NCI-H774 (cell line): ENCODE measurements at places on chromosomes 7 and 10.

DNA sequence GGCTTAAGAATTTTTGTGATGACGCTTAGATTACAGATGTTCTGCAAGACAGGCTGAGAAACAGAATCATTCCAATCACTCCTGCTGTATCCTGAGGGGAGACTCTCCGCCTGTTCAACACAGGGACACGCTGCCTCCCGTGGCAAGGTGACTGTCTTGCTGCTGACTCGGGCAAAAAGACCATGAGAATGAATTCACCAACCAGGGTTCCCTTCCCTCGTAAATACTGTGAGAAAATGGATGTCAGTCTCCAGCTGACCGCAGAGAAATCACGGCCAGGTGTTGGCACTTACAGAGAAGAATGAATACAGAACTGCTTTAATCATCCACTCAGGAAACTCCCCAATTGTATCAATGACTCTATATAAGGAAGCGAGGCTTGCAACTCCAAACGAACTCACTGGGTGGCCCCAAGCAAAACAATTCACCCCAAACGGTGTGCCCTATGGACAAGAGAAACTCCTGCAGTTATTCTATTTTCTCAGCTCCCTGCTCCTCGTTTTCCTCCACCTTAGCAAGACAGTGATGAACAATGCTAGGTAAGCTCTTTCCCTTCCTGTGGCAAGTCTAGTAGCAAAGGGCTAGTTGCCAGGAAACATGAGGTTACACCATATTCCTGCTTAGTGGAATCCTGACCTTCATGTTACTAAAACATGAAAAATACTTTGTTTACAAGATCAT is 22.8 kb downstream of the GNA12 start:
- DNase-seq, result peak; percentile 38

DNA sequence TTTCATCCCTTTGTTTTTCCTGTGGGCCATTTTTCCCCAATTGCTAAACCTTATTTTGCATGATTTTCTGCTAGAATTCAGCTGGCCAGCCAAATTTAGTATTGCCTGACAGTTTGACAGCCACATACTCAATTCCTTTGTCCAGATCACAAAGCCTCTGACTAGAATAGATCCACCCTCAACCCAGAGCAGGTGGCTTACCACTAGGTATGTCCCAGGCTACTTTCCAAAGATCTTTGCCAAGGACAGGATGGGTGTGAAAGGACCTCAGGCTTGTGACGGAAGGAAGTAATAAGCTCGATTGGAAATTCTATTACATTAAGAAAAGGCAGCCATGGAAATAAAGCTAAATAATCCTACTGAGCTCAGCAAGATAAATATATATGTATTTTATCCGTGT is 50.6 kb upstream of the AGK start:
- DNase-seq, result no peak

- no peak for DNase-seq
Observed at GRCh38 chr7:4607311-4607729, 74.8 kb upstream of the FOXK1 start.

DNA sequence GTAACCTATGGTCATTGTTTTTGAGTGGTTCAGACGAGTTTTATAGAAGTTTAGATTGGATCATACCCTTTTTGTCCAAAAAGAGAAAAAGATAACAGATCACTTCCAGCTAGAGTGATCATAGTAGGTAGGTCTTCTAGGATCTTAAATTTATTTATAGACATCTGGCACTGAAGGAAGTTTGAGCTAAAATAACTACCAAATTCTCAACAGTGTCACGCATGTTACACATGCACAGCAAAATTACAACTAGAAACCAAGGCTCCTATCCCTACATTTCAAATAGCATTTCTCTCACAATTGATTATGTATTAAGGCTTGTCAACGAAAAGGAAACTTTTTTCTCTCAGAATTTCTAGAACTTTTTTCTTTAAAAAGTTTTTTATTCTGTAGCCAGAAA is 2.3 kb downstream of the CALU start:
- DNase-seq, result no peak

GRCh38 chr7:54091322-54091721 is 450.9 kb upstream of the VSTM2A start:
- no peak for DNase-seq

DNA sequence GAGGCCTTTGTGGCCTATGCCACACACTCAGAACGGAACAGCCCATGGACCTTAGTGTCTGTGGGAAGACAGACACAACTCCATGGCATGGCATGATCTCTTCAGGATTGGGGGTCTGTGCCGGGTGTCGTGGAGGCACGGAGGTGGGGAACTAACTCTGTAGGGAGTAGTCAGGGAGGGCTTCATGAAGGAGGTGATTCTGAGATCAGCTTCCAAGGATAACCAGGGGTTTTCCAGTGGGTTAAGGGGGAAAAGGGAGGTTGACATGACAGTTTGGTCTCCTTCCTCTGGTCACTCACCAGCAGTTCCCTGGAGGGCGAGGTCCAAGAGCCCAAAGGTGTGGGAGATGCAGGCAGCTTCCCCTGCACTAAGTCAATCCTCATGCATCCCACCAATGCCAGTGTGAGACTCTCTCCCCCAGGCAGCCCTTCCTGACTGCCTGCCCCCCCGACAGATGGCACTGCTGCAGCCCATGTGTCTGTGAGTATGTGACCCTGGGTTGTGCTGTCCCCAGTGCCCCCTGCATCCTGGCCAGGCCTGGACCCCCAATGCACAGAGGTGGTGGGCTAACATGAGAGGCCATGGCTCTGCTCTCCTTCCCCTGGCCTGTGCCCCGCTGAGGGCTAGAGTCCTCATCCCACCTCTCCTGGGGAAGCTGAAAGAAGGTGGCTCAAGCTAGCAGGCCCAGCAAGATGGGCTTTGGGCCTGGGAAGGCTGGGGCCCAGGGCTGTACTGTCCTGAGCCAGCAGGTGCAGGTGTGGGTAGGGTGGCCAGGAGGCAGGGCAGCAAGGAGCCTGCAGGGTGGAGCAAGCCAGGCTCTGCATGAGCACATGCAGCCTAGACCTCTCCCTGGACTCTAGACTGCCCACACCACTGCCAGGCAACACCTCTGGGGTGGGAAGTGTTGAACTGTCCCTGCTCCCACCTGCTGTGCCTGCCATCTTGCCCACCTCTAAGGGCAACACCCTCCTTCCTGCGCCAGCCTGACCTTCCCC is 39.7 kb downstream of the RASGEF1A start:
- no peak for DNase-seq

DNA sequence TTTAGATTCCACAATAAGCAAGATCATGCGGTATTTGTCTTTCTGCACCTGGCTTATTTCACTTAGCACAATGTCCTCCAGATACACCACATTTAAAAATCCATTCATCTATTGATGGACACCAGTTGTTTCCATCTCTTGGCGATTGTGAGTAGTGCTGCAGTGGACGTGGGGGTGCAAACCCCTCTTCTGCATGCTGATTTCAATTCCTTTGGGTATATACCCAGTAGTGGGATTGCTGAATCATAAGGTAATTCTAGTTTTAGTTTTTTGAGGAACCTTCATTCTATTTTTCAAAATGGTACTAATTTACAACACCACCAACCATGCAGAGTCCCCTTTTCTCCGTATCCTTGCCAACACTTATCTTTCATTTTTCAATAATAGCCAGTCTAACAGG is 2.0 kb upstream of the ASB10 start:
- DNase-seq, result no peak

DNA sequence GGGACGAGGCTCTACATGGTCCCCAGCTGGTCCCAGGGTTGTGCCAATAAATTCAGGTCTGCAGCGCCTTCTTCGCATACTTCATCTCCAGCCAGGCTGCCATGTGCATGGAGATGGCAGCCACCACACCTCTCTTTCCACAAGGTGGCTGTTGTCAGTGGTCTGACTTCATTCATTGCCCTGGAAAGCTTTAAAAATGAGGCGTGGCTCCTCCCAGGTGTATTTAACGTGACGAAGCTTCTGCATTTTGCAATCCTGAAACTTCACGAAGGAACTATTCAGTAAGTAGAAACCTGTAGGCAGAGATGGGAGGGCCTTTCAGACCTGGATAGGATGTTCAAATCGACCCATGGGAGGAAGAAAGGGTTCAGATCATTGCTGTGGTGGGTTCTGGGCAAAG is 53.7 kb downstream of the PFKFB3 start:
- no peak for DNase-seq

GRCh38 chr7:48154792-48155413 is 16.4 kb upstream of the ABCA13 start:
- DNase-seq, result no peak

DNA sequence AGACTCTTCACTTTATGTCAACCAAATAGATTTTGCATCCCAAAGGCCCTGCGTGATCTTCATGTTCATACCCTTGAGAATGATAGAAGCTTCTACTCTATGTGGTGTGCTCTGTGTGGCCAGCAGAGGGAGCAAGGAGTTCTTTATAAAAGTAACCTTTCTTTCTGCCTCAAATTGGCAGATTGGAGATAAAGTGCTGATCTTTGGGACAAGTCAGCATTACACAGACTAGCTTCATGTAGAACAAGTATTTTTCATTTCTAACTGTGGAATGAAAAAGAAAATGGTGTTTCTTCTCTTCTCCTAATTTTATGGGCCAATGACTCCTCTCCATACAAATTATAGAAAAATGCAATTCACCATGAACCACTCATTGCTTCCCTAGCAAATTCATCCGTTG is 1214.1 kb downstream of the SORCS1 start:
- no peak for DNase-seq

DNA sequence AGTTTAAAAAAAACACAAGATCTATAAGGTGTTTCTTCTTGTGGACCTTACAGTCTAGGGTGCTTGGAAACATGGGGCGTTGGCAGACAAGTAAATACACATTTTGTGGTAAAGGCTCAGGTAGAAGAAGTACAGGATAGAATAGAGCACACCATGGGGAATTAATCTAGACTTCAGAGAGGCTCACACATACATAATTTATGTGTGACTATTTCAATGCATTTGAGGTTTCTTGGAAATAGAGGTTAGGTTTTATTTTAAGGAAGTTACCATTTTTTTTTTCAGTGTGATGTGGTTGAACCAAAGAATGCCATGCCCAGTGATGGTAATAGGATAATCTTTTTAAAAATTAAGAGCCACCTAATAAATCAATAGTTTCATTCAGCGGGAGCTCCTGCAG is 12.8 kb downstream of the CFTR start:
- DNase-seq, result no peak

- DNase-seq, result no peak
Observed at GRCh38 chr10:92969151-92969550, 91.4 kb upstream of the CYP26C1 start.

DNA sequence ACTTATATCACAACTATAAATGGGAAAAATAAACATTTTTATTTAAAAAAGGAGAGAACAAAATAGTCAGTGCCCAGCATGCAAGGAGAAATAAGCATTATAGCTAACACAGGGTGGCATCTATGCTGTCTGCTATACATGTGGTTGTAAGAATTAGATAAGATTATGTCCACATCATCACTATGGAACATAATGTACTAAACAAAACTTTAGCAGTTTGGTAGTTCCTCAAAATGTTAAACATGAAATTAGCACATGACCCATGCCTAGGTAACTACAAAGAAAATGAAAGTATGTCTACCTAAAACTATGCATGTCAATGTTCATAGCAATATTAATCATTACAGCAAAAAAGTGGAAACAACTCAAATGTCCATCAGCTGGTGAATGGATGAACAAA is 28.7 kb upstream of the RUFY2 start:
- no peak for DNase-seq

DNA sequence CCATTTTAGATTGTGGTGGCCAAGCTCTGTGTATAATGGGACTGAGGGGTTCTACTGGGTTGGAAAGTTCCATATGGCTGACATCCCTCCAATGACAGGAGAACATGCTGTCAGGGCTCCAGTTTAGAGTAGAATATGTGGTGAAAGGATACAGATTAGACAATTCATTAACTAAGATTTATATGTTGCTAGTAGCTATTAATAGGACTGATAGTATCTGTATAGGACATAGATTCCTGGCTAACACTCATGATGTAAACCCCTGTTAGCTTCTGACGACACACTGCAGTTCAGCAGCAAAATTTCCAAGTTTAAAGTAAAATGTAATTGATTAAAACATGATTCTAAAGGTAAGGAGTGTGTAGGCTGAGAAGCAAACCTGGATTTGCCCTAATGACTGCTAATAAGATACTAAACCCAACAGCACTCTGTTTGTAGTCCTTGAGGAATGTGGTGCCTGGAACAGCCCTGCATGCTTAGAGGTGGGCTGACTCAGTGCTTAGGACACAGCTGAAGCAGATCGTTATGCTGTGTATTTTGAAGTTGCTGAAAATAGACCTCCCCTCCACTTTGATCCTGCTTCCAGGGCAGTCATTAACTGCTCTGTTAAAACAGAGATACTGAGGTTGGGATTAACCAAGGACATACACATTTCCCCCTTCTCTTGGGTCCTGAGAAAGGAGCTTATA is 1129.6 kb downstream of the SORCS3 start:
- no peak for DNase-seq

DNA sequence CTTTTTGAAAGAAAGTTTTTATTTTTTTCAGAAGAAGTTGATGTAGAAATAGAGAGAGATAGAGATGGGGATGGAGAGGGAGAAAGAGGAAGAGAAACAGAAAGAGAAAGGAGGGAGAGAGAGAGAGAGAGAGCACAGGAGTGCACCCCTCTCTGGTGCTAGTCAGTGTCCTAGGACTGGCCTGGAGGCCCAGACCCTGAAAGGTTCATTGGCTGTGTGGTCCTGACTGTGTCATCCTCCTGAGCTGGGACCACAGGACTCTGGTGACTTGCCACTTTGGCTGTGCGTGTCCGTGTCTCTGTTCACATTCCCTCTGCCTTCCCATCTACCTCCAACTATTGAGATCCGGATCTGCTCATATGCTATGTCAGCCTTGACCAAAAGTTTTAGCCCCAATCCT is 62.1 kb upstream of the SHH start:
- no peak for DNase-seq

GRCh38 chr10:12130237-12130872 is 878 bp downstream of the SEC61A2 start:
- DNase-seq, result no peak

DNA sequence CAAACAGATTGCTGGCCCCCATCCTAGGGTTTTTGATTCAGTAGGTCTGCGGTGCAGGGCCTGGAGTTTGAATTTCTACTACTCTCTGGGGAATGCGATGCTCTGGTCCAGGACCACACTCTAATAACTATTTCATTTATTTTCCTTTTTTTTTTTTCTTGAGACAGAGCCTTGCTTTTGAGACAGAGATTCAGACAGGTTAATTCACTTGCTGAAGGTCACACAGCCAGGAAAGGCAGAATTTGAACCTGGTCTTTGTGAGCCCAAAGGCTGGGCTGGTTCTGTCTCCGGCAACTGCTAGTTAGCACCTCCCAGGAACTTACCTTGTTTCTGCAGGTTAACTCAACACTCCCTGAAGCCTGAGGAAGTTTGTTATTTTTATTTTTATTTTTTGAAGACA is 11.5 kb downstream of the SPACDR start:
- no peak for DNase-seq

- no peak for DNase-seq
Observed at GRCh38 chr7:159328096-159328495, 183.4 kb upstream of the VIPR2 start.

DNA sequence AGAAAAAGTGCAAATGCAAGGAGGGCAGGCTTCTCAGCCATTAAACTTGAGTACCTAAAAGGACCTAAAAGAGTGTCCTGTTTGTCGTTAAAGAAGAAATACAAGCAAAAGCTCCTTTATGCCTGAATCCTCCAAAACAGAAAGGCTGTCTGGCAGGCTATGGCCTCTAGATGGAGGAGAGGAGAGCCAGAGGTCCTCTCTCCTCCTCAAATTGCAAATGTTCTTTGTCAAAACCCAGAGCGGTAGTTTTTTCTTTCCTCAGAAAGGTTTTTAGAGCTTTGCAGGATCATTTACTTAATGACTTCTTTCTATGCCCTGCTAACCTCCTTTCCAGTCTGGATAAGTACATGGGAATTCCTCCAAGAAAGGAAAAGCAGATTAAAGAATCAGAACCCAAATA is 1.9 kb upstream of the SORCS1 start:
- DNase-seq, result no peak

- DNase-seq, result no peak
Observed at GRCh38 chr7:43039346-43039745, 73.1 kb upstream of the HECW1 start.
